Activated CD8-positive, alpha-beta memory T cell treated with anti-CD3 and anti-CD28 coated beads, Interleukin-2, amount 10 ng/mL, durations not matched to agents 7 days and 5 days (primary cell): ENCODE measurements at places on chromosomes 12 and 14. TPM values are rescaled to one million over a fixed set of nuclear protein-coding genes. Genes with fewer than 3 reads are reported as not detected.

Gene CLEC4A
- 0.19 TPM for total RNA-seq

Gene FAM90A1
- not detected for total RNA-seq

Gene FOXG1
- not detected for total RNA-seq

GRCh38 chr12:24544368-24544767 is 404.5 kb downstream of the BCAT1 start:
- DNase-seq, result no peak

GRCh38 chr12:105233041-105233905 is 2.7 kb downstream of the APPL2 start:
- no peak for DNase-seq

- no peak for DNase-seq
Measured at GRCh38 chr12:28517101-28517500, 326.8 kb downstream of the CCDC91 start.

- DNase-seq, result peak; percentile 71
Measured at GRCh38 chr12:47891356-47891755, 13.4 kb downstream of the VDR start.
